ENCODE measurements at places on chromosomes 5 and 9. TPM values are rescaled to one million over a fixed set of nuclear protein-coding genes. Genes with fewer than 3 reads are reported as not detected.

- no peak for DNase-seq
Observed at GRCh38 chr9:101226803-101227202, 158.0 kb downstream of the BAAT start.

DNA sequence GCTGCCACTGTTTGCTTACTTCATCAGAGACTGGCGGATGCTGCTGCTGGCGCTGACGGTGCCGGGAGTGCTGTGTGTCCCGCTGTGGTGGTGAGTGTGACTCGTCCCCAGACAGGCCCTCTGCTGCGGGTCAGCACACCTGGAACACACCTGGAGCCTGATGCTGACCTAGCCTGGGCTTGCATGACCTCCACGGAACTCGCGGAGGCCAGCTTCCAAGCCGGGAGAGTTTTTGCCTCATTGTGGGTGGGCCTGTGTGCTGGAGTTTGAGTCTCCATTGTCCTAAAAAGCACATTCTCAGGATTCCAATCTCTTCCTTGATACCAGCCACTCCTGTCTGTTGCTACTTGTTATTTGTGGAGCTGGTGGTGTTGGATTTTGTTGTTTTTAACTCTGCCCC lies 28.1 kb downstream of the SLC22A4 start:
- no peak for DNase-seq

GRCh38 chr5:82522897-82523296 lies 244.7 kb upstream of the RPS23 start:
- DNase-seq, result no peak

- DNase-seq, result no peak
Observed at GRCh38 chr9:126605792-126606482, 7.8 kb upstream of the LMX1B start.

DNA sequence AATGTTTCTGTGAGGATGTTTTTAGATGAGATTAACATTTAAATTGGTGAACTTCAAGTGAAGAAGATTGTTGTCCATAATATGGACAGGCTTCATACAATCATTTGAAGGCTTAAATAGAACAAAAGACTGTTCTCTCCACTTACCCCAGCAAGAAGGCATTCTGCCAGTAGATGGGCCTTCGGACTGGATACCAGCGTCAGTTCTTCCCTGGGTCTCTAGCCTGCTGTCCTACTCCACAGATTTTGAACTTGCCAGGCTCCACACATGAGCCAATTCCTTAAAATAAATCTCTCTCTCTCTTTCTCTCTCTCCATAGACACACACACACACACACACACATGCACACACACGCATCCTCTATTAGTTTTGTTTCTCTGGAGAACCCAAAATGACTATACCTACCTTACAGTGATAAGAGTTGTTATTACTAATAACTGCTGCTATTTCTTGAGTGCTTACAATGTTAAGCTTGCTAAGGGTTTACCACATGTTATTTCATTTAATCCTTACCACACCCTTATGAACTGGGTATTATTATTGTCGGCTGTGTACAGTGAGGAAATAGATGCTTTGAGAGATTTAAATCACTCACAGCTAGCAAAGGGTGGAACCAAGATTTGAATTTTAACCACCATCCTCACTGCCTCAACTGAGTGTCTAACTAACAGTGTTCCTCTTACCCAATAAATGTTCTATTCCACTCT lies 19.8 kb upstream of the IQGAP2 start:
- no peak for DNase-seq

GRCh38 chr5:60821488-60822284 lies 22.4 kb downstream of the ELOVL7 start:
- no peak for DNase-seq

- no peak for DNase-seq
Observed at GRCh38 chr5:146073239-146073900, 32.0 kb downstream of the PLAC8L1 start.

GRCh38 chr9:17846948-17847655 lies 268.2 kb downstream of the SH3GL2 start:
- DNase-seq, result no peak

DNA sequence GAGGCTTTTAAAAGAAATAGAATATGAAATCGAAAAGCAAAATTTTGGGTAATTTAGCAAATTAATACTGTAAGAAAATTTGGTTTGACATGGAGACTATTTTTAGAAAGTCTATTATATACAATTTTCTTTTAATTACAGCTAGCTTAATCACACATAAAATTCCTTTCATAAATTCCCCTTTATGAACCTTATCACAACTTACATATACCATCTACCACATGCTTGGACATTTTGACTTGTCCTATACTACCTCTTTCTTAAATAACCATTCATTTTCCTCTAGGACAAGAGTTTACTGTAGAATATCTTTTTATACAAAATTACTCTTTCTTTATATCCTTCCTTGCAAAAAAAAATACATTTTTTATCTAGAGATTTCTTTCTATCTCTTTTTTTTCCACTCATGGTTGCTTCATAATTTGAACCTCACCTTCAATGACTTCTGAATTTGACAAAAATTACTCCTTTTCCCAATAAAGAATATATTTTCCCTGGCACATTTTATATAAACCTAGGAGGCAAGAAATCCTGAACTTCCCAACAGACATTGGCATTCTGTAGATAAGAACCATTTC lies 34.0 kb upstream of the SYK start:
- no peak for DNase-seq

- DNase-seq, result no peak
Observed at GRCh38 chr5:177225798-177226197, 77.7 kb downstream of the RAB24 start.

BRINP1 gene
- total RNA-seq, result 4.3 TPM

CBY3 gene
- total RNA-seq, result not detected

All from thoracic aorta (tissue), 2 donors.